CMK (cell line): ENCODE measurements at places on chromosomes 13 and 19.

GRCh38 chr13:78201411-78201810 is 282.8 kb upstream of the EDNRB start:
- DNase-seq: no peak

DNA sequence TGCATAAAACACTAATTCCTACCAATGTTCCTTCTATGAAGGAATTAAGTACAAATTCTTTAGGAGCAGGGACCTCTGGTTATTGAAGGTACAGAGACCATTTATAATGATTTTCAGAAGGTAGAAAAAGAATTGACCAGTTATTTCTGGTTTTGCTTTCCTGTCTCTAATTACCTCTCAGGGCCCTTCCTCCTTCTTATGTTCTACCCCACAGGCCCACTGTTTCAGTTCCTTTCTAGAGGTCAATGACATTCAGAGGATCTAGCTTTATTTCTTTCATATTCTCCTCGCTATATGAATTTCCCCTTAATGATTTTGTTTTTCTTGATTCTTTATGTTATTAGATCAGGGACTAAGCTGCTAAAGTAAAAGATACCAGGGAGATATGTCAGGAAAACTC is 345.0 kb upstream of the SPRY2 start:
- DNase-seq: no peak

- DNase-seq: no peak
Observed at GRCh38 chr19:33559996-33560395, 38.4 kb upstream of the PEPD start.

DNA sequence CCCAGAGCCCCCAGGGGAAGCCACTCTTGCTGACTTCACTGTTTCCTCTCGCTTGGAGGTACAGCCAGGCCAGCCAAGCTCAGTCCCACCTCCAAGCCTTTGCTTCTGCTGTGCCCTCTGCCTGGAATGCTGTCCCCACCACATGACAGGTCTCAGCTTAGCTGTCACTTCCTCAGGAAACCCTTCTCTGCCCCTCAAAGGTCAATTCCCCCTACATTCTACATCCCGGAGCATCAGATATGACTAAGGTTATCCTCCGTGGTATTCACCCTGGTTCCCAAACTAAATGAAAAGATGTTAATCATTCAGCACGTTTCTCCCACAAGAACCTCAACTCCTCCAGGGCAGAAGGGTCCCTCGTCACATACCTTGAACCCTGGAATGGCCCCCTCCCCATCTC is 53.5 kb downstream of the PTPRS start:
- no peak for DNase-seq
